ENCODE measurements at places on chromosomes 12 and 14. TPM values are rescaled to one million over a fixed set of nuclear protein-coding genes. Genes with fewer than 3 reads are reported as not detected.

DNA sequence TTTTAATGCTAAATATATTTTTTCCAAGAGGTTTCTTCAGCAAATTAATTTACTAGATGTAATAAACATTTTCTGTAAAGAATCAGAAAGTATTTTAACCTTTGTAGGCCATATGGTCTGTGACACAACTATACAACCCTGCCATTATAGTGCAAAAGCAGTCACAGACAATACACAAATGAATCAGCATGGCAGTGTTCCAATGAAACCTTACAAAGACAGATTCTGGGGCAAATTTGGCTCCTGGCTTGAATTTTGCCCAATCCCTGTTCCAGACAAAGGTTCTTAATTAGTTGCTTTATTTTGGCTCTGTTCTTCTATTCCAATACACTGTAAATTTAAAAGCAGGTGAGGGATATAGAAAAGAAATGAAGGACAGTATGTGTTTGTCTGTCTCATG, 352.5 kb downstream of the C12orf50 start:
- DNase-seq, result no peak

GPX2 gene
- total RNA-seq, result not detected

GLS2 gene
- not detected for total RNA-seq

GRCh38 chr14:90500665-90501370, 104.0 kb downstream of the CALM1 start:
- no peak for DNase-seq

CCDC175 gene
- not detected for total RNA-seq

DNA sequence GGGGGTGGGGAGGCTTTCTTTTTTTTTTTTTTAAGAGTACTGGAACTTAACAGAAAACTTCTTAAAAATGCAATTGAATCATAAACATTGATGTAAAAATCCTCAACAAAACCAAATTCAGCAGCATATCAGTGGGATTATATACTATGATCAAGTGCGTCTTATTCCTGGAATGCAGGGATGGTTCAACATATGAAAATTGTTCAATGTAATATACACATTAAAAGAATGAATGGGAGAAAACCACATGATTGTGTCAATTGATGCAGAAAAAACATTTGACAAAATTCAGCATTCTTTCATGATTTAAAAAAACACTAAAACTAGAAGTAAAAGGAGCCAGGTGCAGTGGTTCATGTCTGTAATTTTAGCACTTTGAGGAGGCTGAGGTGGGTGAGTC, 41.2 kb upstream of the CCT2 start:
- DNase-seq, result no peak

GRCh38 chr12:113103756-113104450, 31.7 kb downstream of the RASAL1 start:
- DNase-seq, result no peak

GRCh38 chr14:60175255-60175902, 10.2 kb upstream of the DHRS7 start:
- DNase-seq, result no peak

DNA sequence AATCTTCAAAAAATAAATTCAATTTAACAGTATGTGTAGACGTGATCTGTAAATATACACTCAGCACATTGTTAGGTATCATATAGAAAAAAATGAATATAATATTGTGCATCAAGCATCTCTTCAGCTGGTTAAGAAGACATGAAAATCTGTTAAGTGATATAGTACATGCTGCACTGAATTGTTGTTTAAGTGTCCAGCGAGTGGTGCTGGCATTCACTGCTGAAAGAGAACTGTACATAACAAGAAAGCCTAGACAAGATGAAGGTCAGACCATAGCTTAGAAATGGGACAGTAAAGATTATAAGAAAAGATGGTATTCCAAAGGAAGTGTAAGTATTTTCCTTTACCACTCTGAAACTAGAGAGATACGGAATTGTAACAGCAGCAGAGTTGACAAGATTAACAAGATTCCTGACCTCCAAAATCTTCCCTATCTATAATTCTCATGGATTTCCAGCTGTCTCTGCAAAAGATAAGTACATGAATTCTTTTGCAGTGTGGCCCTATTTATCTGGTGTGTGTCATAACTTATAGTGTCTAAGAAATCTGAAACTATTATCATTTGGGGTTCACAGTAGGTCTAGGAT, 198.6 kb downstream of the FLRT2 start:
- no peak for DNase-seq
